ENCODE measurements at places on chromosomes 2 and 18. TPM values are rescaled to one million over a fixed set of nuclear protein-coding genes. Genes with fewer than 3 reads are reported as not detected.

DNA sequence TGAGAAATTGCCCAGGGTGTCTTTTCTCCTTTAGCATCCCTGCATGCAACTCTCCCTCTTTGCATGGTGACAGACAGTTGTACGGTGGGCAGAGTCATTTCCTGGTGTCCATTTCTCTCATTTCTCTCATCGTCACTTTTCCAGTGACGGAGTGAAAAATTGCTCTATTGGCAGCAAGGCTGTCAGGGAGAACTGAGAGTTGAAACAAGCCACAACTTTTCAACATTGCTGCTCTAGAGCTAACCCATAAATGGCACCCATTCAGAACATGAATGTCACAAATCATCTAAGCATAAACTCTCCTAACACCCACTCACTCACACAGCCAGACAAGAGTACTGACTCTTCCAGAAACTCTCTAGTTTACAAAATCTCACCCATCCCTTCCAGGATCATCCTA lies 55.7 kb downstream of the ZC3H8 start:
- no peak for DNase-seq

GRCh38 chr18:8286303-8286702 lies 322.9 kb upstream of the RAB12 start:
- no peak for DNase-seq

GRCh38 chr2:199118673-199119112 lies 339.0 kb downstream of the SATB2 start:
- DNase-seq: no peak

GRCh38 chr2:55232863-55233657 lies 572 bp downstream of the RPS27A start:
- DNase-seq: peak; percentile 34

DNA sequence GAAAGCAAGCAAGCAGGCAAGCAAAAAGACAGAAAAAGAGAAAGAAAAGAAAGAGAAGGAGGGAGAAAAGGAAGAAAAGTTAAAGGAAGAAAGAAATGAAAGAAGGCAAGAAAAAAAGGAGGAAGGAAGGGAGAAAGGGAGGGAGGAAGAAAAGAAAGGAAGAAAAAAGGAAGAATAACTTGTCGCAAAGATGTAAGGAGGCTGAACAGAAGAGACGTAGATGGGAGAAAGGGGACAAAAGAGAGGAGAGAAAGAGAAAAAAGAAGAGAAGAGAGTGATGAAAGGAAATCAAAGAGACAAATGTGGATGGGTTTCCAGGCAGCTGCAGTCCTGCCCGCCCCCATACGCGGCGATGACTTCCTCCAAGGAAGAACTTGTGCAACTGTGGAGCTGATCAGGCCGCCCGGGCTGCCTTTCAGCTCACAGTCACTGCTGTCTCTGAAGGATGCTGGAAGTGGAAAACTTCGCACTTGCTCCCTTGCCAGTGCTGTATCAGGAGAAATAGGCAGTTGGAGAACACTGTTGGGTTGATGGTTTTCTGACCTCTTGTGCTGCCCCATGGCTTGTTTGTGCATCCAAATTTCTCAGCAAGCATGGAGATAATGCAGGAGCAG lies 52.9 kb downstream of the TRIB2 start:
- peak; percentile 43 for DNase-seq

Gene NDUFS1
- total RNA-seq: 25.6 TPM

- DNase-seq: no peak
These were observed 390.7 kb downstream of the TMEM182 start for GRCh38 chr2:103152556-103152955.

- no peak for DNase-seq
These were observed 272.6 kb downstream of the NEDD4L start for GRCh38 chr18:58316396-58317342.

Gene MATN3
- 1.3 TPM for total RNA-seq

DNA sequence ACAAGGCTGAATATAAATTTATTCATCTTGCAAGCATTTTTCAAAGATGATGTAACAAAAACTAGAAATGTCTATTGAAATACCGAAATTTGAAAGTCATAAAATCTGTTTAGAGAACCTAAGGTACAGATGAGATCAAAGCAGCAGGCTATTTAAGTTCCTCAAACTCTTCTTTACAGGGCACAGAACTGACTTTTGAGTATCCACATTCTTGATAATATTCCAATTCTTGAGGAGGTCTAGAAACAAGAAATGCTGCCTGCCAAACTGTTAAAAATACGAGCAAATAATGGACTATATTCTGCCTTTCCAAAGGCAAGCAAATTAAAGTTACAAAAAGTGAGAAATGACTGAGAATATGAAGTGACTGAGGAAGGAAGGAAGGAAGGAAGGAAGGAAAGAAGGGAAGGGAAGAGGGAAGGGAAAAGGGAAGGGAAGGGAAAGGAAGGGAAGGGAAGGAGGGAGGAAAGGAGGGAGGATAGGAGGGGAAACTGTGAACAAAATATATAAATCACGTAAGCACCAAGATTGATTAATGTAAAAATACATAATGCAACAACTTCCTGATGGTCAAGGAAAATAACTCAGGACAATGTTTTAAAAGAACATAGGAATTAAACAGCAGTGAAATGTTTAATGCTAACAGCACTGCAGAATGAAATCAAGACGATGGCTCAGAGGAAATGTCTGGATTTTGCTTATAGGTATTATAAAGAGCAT lies 248.9 kb upstream of the HNRNPA3 start:
- no peak for DNase-seq

DNA sequence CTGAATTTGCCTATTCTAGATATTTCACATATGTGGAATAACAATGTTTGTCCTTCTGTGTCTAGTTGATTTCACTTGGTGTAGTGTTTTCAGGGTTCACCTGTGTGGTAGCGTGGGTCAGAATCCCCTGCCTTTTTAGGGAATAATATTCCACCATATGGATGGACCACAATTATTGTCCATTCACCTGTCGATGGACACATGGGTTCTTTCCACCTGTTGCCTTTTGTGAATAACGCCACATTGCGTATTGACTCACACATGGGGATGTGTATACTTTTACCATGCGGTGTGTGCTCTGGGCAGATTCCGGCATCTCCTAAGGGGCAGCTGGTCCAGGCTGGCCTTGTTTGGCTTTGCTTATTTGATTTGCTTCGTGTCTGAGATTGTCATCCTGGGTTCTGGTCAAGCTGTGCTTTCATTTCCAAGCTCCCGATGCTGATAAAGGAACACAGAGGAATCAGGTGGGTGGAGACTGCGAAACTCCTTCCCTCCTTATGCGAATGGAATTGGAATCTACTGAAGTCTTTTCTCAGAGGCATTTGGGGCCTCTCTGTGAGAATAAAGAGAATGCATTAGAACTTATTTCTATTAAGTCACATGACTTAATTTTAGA lies 18.9 kb upstream of the ALLC start:
- DNase-seq: no peak

- no peak for DNase-seq
These were observed 75.4 kb downstream of the TNP1 start for GRCh38 chr2:216784456-216784855.

- DNase-seq: no peak
These were observed 4.7 kb downstream of the UGT1A1 start for GRCh38 chr2:233764761-233765160.

GRCh38 chr2:215796140-215796855 lies 217.1 kb downstream of the MREG start:
- DNase-seq: peak; percentile 19

DNA sequence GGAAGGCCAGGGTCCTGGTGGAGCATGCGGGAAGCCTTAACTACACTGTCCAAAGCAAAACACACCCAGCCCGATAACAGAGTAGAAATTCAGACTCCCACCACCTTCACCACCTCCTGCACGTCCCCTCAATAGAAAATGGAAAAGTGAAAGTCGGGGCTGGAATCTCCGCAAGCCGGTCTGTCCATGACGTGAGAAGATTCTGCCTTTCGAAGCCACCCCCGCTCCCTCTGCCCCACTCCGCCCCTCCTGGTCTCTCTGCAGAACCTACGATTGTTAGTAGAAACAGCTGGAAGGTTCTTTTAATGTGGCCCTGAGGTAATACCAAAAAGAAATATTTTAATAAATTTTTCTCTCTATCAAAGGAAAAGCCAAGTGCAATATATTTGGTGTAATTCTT lies 116.4 kb downstream of the GBX2 start:
- no peak for DNase-seq

Gene DLGAP1
- total RNA-seq: 1.5 TPM

Gene ZNF532
- total RNA-seq: 81.2 TPM

DNA sequence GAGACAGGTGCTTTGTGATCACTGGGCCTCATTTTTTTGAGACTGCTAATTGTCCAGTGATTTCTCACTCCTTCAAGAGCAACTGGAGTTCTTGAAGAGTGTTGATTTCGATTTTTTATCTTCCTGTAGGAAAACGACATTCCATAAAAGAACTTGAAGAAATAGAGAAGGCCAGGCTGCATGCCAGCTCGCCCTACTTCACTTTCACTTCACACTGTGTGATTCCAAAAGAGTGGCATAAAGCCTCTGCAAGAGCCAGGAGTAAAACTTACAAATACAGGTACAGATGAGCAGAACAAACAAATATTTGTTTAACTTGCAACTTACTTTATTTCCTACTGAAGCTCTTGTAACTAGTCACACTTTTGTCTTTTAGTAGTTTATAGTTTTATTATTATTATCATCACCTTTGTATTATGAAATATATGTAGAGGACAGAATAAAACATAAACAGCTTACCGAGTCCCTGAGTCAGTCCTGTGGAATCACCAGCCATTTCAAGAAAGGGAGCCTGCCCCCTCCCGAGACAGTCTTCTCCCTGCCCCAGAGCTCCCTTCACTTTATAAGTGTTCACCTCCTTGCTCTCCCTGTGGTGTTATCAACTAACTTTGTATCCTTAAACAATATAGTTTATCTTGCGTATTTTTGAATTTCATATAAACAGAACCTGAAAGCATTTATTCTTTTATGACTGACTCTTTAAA lies 8.7 kb downstream of the FAM228A start:
- DNase-seq: no peak

Gene UPP2
- total RNA-seq: not detected

DNA sequence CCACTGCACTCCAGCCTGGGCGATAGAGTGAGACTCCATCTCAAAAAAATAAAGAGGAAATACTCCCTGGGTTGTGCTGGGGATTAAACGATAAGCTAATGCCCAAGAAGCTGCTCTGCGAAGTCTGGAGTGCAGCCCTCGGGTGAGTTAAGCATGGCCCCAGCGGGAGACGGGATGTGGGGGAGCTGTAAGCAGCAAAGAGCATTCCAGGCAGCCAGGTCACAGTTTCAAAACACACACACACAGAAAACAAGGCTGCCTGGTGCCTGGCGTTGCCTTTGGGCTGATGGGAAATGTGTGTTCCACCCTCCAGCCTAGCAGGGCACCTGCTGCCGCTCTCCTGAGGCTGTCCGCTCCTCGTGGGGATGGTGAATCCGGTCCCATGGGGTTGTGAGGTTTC lies 24.1 kb downstream of the ODC1 start:
- DNase-seq: no peak

GRCh38 chr2:121707344-121707919 lies 29.2 kb downstream of the NIFK start:
- DNase-seq: no peak

DNA sequence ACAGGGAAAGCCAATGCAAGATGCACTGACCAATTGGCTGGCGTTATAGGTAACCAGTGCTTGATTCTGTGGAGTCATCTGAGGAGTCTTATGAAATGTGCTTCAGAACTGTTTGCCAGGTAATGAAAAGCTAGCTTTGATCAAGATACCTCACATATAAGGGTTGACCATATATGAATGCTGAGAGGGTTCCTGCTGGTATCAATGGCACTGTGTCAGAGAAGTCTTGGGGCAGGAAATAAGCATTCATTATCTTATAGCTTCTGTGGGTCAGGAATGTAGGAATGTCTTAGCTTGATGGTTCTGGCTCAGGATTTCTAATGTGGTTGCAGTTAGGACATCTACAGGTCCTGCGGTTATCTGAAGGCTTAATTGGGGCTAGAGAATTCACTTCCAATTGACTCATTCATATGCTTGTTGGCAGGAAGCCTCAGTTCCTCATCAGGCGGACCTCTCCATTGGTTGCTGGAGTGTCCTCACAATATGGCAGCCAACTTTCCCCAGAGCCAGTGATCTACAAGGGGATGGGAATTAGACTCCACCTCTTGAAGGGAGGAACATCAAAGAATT lies 22.1 kb upstream of the TCF7L1 start:
- DNase-seq: no peak

- DNase-seq: peak; percentile 26
These were observed 1.6 kb upstream of the PSTPIP2 start for GRCh38 chr18:46073474-46074331.

GRCh38 chr2:229237270-229237669 lies 33.8 kb downstream of the PID1 start:
- DNase-seq: no peak

DNA sequence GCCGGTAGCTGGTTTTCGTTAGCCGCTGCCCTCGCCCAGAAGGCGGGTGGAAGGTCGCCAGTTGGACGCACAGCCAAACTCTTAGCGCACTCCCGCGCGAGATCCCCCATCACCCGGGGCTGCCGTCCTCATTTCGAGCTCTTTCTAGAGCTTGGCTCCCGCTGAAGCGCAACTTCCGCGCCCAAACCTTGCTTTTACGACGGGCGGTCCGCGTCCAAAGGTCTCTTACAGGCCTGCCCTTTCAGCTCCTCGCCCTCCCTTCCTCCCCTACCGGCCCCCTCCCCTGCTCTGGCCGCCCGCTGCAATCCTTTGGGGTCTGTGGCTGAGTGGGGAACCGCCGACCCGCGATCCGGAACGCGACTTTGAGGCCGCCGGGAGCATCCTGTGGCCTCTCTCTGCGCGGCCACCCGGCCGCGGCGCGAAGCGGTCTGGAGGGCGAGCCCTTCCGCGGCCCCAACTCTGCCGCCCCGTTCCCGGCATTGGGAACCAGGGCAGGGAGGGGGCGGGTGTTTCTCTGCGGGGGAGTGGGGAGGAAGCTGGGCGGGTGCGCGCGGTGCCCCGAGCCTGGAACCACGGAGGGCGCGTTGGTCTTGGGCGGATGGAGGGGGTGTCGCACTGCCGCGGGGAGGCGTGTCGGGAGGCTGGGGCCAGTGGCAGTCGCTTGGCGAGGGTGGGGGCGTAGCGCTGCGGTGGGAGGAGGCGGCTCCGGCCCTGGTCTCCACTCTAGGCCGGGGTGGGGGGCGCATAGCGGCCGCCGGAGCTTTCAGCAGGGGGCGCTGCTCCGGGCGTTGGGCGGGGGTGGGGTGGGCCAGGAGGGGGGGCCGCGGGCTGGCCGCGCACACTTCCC lies at the start of gene GDF7:
GDF7 (plus strand) TSS at position 841 of the 847 bp plus-strand sequence. CDS start 96 bp downstream, outside the sequence.
- peak; percentile 61 for DNase-seq

Gene ADAM23
- total RNA-seq: 3.6 TPM

GRCh38 chr2:64899081-64899865 lies 89.9 kb upstream of the SLC1A4 start:
- no peak for DNase-seq

GRCh38 chr2:144514616-144515091 lies 5.3 kb downstream of the ZEB2 start:
- no peak for DNase-seq

Gene PDE1A
- 83.1 TPM for total RNA-seq
